Panc1 (cell line): ENCODE measurements at places on chromosomes 2 and 18. TPM values are rescaled to one million over a fixed set of nuclear protein-coding genes. Genes with fewer than 3 reads are reported as not detected.

DNA sequence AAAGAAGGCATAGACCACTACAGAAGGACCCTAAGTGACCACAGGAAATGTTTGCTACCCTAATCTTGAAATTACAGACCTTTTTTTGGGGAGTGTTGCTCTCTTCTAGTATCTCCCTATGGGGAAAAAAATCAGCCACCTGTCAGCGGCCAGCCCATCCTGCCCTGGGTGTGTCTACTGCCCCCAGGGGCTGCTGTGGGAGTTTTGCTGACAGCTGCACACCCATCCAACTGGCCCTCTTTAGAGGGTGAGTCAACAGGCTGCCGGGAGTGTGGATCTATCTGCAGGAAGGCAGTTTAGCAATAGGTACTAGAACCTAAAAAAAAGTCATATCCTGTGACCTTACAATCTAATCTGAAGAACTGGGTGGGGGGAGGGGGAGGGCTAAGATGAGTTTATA, 796 bp upstream of the DYSF start:
- DNase-seq: no peak
- no peak overlapping the region for H3K4me3 ChIP-seq
- H3K27me3 ChIP-seq: no peaks in the 10 kb centered on the region; the same call in 1 of the 2 replicates
- H3K36me3 ChIP-seq: no peaks in the 10 kb centered on the region

- H3K27ac ChIP-seq: no peak overlapping the region
- H3K36me3 ChIP-seq: no peaks in the 10 kb centered on the region
- H3K4me3 ChIP-seq: no peak overlapping the region
- no peaks in the 10 kb centered on the region for H3K4me1 ChIP-seq
- DNase-seq: no peak
These were observed 11.5 kb downstream of the AMER3 start for GRCh38 chr2:130766711-130767407.

Gene CAPN13
- total RNA-seq: not detected

Gene VWC2L
- total RNA-seq: not detected

Gene ZNF407
- total RNA-seq: 16.8 TPM

- H3K27ac ChIP-seq: no peak overlapping the region
- peaks cover 1% of the 10 kb centered on the region; the same call in 1 of the 2 replicates for H3K4me1 ChIP-seq
- H3K4me3 ChIP-seq: no peak overlapping the region
- H3K36me3 ChIP-seq: no peaks in the 10 kb centered on the region
- DNase-seq: no peak
These were observed 3.9 kb upstream of the DSEL start for GRCh38 chr18:67520351-67520921.
